Memory B cell (primary cell): ENCODE measurements at places on chromosomes 12 and 14.

DNA sequence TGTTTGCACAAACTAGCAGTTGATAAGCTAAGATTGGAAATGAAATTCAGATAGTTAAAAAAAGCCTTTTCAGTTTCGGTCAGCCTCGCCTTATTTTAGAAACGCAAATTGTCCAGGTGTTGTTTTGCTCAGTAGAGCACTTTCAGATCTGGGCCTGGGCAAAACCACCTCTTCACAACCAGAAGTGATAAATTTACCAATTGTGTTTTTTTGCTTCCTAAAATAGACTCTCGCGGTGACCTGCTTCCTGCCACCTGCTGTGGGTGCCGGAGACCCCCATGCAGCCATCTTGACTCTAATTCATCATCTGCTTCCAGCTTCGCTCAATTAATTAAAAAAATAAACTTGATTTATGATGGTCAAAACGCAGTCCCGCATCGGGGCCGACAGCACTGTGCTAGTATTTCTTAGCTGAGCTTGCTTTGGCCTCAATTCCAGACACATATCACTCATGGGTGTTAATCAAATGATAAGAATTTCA is 335.6 kb downstream of the TMEM121 start:
- no peaks in the 10 kb centered on the region for H3K27me3 ChIP-seq
- peak overlapping the region; percentile 90 for H3K4me3 ChIP-seq
- H3K4me1 ChIP-seq, result no peaks in the 10 kb centered on the region
- peaks cover 31% of the 10 kb centered on the region for H3K36me3 ChIP-seq

GRCh38 chr14:22118899-22119477 is 445.4 kb upstream of the OR4E1 start:
- H3K27me3 ChIP-seq, result peaks cover 3% of the 10 kb centered on the region
- no peak overlapping the region for H3K27ac ChIP-seq
- H3K36me3 ChIP-seq, result no peaks in the 10 kb centered on the region

GRCh38 chr12:49309386-49309785 is 13.7 kb upstream of the TROAP start:
- DNase-seq, result no peak
- no peaks in the 10 kb centered on the region for H3K4me1 ChIP-seq

- DNase-seq, result no peak
- H3K4me3 ChIP-seq, result peak overlapping the region; percentile 88
- peaks cover 1% of the 10 kb centered on the region for H3K36me3 ChIP-seq
- H3K27ac ChIP-seq, result peak overlapping the region; percentile 93
- no peaks in the 10 kb centered on the region for H3K27me3 ChIP-seq
- peaks cover 22% of the 10 kb centered on the region for H3K4me1 ChIP-seq
These were observed 194.9 kb upstream of the BTG1 start for GRCh38 chr12:92340441-92341064.

- DNase-seq, result no peak
- peaks cover 21% of the 10 kb centered on the region for H3K36me3 ChIP-seq
- H3K27ac ChIP-seq, result peak overlapping the region; percentile 87
- no peak overlapping the region for H3K4me3 ChIP-seq
- H3K4me1 ChIP-seq, result peaks cover 23% of the 10 kb centered on the region
These were observed 37.5 kb downstream of the GNG2 start for GRCh38 chr14:51897791-51898355.

DNA sequence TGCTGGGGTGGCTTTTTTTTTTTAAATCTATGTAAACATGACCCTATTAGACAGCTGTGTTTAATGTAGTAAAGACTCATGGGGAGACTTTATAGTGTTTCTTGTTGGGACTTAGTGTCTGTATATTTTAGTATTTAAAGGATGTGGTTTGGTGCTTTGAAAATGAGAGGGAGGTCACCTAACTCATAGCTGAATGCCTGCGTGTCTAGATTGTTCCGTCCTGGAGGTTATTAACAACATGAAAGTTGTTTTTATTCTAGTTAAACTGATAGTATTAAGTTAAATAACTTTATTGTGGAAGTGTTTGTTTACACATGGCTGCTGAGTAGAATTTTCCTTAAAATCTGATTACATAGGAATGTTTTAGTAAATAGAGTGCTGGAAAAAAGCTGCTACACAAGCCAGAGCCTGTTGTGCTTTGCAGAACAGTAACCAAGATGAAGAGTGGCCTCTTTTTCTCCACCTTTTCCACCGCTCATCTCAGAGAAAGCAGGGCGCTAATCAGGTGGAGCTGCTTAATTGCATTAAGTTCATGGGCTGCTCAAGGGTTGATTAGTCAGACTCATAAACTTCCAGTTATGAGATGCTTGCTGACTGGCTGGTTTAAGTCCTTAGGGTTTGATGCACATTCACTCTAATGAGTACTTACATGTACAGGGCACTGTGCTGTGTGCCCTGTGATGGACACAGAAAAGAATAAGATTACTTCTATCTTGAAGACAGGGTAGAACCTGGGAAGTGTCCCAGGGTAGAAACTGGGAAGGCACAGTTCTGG is 62.7 kb downstream of the FBXO34 start:
- no peaks in the 10 kb centered on the region for H3K27me3 ChIP-seq
- H3K36me3 ChIP-seq, result no peaks in the 10 kb centered on the region
- H3K27ac ChIP-seq, result peak overlapping the region; percentile 75
- peak overlapping the region; percentile 21 for H3K4me3 ChIP-seq
- DNase-seq, result no peak

DNA sequence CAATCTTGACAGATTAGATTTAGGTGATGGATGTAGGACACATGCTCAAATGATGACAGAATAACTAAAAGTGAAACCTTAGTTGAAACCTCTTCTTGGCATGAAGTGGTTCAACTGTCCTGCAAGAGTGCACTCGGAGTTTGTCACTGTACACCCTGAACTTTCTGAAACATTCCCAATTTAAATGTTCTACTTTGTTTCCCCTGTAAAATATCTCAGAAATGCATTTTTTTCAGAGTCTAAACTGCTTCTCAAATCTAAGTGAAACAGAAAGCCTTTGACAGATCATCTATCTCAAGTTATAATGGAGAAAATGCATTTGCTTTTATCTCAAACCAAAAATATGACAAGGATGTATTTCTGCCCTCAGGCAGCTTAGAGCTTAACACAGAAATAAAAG is 66.0 kb downstream of the BHLHE41 start:
- H3K27me3 ChIP-seq, result peaks cover 1% of the 10 kb centered on the region
- H3K27ac ChIP-seq, result no peak overlapping the region
- H3K4me1 ChIP-seq, result peaks cover 3% of the 10 kb centered on the region
- H3K4me3 ChIP-seq, result no peak overlapping the region

DNA sequence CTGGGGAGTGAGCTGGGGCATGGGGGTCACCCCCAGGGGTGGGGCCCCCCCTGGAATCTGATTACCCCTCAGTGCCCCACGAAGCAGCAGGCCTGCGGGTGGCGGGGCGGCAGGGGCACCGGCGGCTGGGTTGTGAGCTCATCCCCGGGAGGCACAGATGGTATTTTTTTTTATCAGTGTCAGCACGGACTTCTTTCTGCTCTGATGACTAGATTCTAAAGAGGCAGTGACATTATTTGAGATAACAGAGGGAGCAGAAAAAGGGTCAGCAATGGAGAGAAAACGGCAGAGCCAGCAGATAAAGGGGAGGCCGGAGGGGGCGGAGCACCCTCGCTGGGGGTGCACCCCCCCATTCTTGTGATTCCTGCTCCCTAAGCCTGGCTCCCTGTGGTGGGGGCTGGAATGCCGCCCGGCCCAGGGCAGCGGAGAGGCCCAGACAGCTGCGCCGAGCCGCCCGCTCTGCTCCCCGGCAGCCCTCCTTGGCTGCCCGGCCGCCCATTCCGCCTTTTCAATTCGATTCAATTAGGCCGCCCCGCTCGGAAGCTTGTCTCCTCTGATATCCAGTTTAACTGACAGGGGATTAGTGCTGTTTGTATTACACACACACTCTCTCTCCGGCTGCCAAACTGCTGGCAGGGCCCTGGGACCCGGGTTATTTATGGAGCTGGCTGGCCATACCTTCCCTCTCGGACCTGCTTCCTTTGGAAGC is 32.9 kb downstream of the MVK start:
- DNase-seq, result no peak
- H3K27ac ChIP-seq, result no peak overlapping the region
- H3K4me1 ChIP-seq, result peaks cover 4% of the 10 kb centered on the region
- no peaks in the 10 kb centered on the region for H3K36me3 ChIP-seq

- H3K27me3 ChIP-seq, result no peaks in the 10 kb centered on the region
- peaks cover 15% of the 10 kb centered on the region for H3K4me1 ChIP-seq
- H3K4me3 ChIP-seq, result no peak overlapping the region
These were observed 59.0 kb downstream of the CLMN start for GRCh38 chr14:95260537-95261361.
